NCI-H2171 (cell line): ENCODE measurements at places on chromosomes 5 and 9.

- no peak for DNase-seq
Measured at GRCh38 chr5:115709585-115709984, 83.7 kb upstream of the TMED7 start.

DNA sequence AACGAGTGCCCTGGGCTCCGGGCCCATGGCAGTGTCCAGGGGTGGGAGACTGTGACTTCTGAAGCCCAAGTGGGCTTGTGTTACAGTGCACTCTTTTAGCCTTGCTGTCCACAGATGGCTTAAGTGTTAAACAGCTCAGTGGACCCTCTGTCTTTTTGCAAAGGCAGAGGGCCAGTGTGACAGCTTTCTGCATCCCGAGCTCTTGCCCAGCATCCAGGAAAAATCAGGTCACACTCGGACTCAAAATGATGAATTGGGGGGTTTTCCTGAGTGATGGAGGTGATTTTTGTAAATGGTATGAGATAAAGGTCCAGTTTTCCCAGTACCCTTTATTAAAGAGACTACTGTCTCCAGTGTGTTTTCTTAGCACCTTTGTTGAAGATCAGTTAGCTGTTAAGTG lies 321.3 kb upstream of the GRAMD2B start:
- DNase-seq: no peak

DNA sequence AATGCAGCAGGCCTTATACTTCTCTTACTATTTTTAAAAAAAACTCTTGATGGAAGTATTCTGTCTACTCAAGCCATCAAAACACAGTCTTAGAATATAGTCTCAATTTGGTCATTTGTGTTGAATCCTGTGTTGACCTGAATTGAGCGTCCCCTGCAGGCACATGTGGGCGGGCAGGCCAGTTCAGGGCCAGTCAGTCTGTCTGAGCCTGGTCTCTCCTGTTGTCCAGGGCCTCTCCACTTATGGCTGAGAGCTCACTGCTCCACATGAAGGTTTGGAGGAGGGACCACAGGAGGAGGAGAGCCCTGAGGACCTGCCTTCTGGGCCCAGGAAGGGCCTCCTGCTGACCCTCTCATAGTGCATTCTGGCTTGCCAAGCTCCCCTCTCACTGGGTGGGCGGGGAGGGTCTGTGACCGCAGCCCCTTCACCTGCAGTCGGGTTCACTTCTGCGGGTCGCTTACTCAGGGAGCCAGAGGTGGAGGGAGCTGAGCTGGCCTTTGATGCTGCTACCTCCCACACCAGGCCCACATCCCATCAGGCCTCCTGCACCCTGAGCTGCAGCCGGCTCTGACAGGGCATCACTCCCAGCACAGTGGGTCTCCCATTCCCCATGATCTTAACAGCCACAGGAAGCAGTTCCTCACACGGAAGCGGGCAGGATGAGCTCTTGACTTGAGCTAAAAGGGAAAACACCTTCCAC lies 178.2 kb upstream of the S1PR3 start:
- DNase-seq: no peak

GRCh38 chr5:132009706-132010405 lies 1.6 kb downstream of the ACSL6 start:
- no peak for DNase-seq

GRCh38 chr5:159971038-159971437 lies 37.9 kb upstream of the TTC1 start:
- DNase-seq: no peak

GRCh38 chr5:141001844-141002604 lies 35.7 kb downstream of the PCDHAC2 start:
- no peak for DNase-seq

- no peak for DNase-seq
Measured at GRCh38 chr5:87499478-87500410, 87.0 kb upstream of the CCNH start.
